Activated B cell treated with CpG ODN at 0.5 μM for 24 hours (primary cell): ENCODE measurements at places on chromosomes 13 and 19.

GRCh38 chr13:59533561-59534555 lies 629.9 kb downstream of the DIAPH3 start:
- no peak for DNase-seq

DNA sequence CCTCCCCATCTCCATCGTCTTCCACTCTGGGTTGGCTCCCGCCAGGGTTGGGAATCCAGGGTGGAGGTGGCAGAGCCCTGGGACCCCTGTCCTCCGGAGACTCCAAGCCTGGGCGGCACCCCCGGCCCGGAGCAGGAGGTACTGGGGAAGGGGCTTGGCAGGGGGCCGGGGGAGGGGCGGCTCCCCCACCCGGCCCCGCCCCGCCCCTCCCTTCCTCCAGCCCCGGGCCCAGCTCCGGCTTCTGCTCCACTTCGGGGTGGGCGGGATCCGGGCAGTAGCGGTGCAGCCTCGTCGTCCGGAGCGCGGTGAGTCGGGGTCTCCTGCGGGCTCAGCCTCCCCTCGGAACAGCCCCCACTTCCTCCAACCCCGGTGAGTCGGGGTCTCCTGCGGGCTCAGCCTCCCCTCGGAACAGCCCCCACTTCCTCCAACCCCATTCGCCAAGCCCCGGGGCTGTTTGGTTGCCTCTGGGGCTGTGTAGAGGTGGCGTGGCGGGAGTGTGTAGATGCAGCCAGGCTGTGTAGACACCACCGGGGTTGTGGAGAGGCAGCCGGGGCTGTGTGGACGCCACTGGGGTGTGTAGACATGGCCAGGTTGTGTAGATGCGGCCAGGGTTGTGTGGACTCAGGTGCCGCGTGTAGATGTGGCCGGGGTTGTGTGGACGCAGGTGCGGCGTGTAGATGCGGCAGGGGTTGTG lies at the start of gene TMPRSS9:
TSS of gene TMPRSS9 (plus strand) at position 274 of the 694 bp plus-strand sequence. CDS start 29,521 bp downstream, outside the sequence.
- no peak for DNase-seq

- no peak for DNase-seq
These were observed 18.7 kb downstream of the LSM4 start for GRCh38 chr19:18304208-18304457.

DNA sequence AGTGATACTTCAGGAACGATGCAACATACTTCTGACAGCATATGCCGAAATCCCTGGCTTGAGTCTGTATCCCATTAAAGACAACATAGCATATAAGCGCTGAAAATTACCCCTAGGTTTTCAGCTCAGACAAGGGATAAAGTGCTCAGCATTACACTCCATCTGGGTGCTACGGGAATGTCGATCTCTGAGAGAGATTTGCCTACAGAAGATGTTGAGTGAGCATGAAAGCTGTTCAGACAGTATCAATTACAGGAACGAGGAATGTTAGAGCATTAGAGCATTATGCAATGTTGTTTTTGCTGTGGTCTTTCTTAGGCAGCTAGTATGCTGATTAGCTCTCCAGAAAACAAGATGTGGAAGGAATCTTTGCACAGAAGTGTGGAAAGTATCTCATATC lies 484.5 kb downstream of the LIG4 start:
- DNase-seq: no peak

DNA sequence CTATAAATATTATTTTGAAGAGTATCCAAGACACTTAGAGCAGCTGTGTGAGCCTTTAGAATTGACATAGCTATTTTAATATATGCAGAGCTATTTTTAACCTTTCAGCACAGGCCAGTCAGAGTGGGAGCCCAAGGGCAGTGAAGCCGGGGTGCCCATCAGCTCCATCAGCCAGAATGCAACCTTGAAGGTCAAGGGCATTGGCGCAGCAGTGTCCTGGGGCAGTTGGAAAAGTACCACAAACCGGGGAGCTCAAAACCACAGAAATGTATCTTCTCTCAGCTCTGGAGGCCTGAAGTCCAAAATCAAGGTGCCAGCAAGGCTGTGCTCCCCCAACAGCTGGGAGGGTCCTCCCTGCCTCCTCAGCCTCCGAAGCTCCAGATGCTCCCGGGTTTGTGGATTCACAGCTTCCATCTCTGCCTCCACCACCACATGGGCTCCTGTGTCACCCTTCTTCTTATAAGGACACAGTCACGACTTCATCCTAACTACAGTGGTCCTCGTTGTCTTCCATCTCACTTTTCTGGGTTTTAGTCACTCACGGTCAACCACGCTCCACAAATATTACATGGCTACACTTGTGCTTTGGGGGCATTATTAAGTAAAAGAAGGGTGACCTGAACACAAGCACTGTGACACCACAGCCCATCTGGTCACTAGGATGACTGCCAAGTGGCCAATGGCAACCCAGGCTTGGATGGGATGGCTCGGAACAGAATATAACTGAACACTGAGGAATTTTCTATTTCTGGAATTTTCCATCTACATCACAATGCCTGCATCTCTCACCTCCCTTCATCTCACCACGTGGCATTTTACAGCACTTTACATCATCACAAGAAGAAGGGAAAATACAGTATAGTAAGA lies 15.9 kb upstream of the GAS6 start:
- no peak for DNase-seq

- DNase-seq: no peak
These were observed 42.2 kb downstream of the HSPH1 start for GRCh38 chr13:31119526-31119925.

GRCh38 chr13:21232599-21232998 lies 56.1 kb downstream of the MRPL57 start:
- no peak for DNase-seq

DNA sequence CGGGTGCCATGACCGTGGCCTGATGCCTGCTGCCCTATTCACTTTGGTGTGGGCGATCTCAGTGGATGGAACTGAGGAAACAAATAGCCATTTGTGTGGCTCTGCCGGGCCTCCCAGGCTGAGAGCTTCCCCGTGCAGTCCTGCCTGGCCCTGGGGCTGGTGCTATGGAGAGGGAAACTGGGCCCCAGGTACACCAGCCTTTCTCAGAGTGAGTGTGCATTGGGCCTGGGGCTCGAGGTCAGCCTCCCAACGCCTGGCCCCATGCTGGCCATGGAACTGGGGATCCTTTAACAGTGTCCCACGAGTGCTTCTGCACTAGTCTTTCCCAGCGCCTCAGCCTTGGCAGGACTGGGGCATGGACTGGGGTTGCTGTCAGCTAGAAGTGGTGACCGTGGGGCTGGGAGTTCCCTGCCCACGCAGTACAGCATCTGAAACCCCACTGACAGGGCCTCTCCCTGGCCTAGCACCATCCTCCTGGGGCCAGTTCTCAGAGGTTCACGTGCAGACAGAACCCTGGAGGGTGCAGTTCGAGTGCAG lies 10.5 kb downstream of the PLEKHF1 start:
- no peak for DNase-seq

- DNase-seq: no peak
These were observed 11.1 kb upstream of the MEX3D start for GRCh38 chr19:1579222-1579621.

DNA sequence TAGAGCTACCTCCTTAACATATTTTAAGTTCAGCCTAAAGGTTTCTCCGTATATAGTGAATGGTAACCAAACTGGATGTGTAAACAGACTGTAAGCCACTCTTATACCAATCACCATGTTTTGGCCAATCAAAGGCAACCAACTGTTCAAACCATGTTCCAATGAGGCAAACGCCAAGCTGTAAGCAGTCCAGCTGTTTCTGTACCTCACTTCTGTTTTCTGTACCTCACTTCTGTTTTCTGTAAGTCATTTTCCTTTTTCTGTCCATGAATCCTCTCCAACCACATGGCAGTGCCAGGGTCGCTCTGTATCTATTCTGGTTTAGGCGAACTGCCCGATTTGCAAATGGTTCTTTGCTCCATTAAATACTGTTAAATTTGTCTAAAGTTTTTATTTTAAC lies 24.4 kb downstream of the COMMD6 start:
- no peak for DNase-seq

- DNase-seq: no peak
These were observed 96.6 kb upstream of the FREM2 start for GRCh38 chr13:38590230-38590629.

- no peak for DNase-seq
These were observed 5.1 kb downstream of the UBAC2 start for GRCh38 chr13:99205621-99206220.

DNA sequence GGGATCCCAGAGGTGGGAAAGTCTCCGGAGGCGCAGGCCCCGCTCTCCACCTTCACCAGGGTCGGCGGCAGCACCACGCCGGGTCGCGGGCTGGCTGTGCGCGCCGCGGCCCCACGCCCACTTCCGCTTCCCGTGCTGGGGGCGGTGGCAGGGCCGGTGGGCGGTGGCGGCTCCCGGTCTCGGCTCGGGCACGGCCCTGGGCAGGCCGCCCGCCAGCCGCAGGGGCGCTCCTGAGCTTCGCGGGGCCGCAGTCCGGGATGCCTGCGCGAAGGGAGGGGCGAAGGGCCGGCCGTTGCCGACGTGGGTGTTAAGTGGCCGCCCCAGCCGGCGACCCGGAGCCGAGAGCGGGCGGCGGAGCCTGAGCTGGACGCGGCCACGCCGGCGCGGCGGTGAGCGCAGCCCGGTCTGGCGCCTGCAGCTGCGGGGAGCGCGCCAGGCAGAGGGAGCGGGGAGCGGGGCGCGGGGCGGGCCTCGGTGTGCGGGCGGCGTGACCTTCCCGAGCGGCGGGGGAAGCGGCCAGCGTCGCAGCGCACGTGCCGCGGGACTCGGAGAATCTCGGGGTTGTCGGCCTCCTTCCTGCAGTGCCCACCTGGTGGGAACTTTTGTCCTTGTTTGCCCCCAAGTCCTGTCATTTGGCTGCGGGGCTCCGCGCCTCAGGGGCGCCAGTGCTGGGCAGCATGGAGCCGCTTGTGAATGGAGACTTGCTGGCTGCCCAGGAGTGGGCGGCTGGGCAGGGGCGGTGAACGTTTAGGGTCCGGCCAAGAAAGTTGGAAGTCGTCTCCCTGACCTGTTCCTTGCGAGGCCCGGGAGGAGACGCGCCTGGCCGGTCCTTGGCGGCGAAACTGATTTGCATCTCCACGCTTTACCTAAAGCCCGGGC lies at the start of gene SLC25A15:
TSS of gene SLC25A15 (plus strand) at position 337 of the 879 bp plus-strand sequence. CDS start 3,616 bp downstream, outside the sequence.
- peak; percentile 82 for DNase-seq

DNA sequence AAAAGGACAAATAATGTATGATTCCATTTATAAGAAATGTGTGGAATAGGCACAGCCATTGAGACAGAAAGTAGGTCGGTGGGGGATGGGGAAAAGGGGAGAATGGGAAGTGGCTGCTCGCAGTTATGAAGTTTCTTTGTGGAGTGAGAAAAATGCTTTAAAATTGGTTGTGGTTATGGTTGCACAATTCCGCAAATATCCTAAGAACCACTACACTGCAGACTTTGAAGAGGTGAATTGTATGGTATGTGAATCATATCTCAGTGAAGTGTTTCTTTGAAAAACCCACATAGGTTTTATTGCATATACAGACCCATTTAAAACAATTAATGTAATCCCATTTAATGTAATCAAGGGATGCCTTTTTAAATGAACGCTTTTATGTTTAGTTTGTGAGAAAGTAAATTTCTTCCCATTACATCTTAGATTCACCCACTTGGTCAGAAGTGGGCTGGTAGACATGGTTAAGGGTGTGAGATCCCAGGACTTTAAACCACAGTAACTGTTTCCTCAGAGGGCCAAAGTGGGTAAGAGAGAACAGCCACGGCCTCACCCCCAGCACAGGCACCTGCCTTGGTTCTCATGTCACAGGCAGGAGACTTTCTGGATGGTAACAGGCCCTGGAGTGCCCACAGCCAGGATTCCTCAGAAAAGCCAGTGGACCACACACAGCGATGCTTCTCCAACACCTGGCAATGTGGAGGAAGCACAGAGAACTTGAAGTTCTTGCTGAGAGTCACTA lies 119.3 kb upstream of the GJB6 start:
- no peak for DNase-seq

- no peak for DNase-seq
These were observed at the start of gene SERTM1 for GRCh38 chr13:36673838-36674326. Gene SERTM1, plus strand, starts transcription at chr13:36674020. Its CDS starts 21,059 bp downstream, at chr13:36695079.

DNA sequence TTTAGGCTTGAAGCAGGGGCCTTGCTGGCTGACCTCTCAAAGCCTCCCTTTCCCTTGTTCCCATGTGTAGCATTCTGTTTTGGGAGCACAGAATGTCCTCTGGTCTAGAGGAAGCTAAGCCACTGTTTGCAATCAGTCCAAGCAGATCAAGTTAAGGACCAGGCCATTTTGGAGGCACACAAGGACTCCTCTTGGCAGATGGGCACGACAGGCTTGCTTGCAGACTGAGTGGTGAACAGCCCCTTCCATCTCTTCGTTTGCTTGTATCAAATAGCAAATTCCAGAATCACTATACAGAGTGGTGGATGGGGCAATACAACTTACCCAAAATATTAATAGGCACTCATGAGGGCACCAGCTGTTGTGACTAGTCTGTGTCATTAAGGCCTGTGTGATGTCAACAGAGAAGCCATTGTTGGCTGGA lies 215.5 kb upstream of the SERP2 start:
- DNase-seq: no peak

- no peak for DNase-seq
These were observed 20.6 kb downstream of the PEPD start for GRCh38 chr19:33500991-33501390.

DNA sequence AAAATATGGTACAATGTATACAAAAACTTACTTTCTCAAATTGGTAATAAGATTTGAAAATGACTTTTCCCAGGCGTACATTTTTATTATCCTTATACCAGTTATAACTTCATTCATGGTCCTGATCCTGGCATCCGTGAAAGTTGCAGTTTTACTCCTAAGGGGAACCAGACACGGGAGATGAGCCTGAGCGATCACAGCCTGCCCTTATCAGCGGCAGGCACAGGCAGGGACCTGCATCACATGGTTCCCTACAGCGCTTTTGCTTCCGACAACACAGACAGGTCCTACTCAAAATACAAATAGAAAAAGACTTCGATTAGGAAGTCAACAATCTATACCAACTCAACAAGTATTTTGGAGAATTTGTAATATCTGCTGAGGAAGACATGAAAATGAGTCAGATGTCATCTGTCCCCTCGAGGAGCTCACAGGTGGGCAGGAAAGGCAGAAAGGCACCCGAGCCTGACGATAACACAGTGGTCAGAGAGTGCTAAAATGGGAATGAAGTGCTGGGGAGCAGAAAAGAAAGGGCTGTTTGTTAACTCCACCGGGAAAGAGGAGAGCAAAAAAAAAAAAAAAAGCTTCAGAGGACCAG lies 93.4 kb downstream of the ABCC4 start:
- no peak for DNase-seq

- peak; percentile 28 for DNase-seq
These were observed 1.2 kb downstream of the HAUS8 start for GRCh38 chr19:17073869-17074633.
